ENCODE measurements at places on chromosomes 12 and 14.
A peak's percentile ranks its signal among the peaks of the same experiment; 100 is the strongest.

- DNase-seq = no peak
These were observed 22.5 kb upstream of the C14orf180 start for GRCh38 chr14:104557086-104557485.

GRCh38 chr12:78293059-78293686 is 462.5 kb downstream of the NAV3 start:
- DNase-seq = no peak

DNA sequence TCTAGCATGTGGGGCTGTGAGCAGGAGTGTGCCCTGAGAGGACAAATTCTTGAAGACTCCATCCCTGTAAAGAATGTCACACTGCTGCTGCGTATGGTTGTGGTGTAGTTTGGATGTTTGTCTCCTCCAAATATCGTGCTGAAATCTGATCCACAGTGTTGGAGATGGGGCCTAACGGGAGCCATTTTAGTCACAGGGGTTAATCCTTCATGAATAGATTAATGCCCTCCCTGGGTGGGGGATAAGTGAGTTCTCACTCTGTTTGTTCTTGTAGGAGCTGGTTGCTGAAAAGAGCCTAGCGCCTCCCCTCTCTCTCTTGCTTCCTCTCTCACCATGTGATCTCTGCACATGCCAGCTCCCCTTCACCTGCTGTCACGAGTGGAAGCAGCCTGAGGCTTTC is 94.5 kb upstream of the VASH1 start:
- DNase-seq = no peak

DNA sequence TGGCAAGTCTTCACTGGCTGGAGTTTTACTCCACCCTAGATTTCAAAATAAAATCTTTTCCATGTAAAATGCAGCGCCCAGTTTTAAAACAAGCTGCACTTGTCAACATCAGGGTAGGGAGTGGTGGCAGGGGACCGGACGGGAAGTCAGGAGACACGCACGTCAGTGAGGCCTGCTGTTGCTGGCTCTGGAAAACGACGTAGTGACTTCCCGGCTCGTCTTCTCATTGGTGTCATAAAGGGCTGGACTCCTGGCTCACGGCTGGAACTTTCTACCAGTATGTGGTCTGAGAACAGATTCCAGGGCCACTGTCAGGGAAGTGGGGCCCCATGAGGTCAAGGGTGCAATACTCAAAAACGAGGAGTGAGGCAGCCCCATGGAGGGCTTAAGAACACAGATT is 64.2 kb upstream of the FOXN3 start:
- DNase-seq = no peak

DNA sequence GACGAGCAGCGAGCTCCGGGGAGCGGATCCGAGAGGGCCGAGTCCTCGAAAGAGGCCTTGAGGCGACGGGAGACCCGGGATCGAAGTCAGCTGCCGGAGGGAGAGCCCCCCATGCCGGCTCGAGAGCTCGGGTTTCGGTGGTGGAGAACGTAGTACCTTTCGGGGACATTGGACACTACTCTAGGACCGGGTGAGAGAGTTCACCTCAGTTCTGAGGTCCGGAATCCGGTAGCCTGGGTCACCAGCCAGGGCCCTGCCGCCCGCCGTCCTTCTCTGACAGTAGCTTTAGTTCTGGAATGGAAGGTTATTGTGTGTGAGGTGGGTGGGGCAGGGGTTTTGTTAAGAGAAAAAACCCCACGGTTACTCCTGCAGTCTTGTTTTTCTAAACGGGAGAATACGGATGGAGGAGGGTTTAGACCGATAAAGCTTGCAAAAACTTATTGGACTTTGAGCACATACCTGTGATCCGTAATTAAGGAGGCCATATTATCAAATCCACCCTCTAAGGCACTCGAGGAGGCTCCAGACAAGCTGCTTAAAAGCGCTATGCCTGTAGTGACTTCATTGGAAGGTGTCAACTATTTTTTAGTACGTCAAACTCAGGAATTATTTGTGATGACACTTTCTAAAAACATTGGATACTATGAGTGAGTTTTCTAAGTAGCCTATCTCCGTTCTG is 765 bp downstream of the SCYL2 start:
- no peak for DNase-seq

DNA sequence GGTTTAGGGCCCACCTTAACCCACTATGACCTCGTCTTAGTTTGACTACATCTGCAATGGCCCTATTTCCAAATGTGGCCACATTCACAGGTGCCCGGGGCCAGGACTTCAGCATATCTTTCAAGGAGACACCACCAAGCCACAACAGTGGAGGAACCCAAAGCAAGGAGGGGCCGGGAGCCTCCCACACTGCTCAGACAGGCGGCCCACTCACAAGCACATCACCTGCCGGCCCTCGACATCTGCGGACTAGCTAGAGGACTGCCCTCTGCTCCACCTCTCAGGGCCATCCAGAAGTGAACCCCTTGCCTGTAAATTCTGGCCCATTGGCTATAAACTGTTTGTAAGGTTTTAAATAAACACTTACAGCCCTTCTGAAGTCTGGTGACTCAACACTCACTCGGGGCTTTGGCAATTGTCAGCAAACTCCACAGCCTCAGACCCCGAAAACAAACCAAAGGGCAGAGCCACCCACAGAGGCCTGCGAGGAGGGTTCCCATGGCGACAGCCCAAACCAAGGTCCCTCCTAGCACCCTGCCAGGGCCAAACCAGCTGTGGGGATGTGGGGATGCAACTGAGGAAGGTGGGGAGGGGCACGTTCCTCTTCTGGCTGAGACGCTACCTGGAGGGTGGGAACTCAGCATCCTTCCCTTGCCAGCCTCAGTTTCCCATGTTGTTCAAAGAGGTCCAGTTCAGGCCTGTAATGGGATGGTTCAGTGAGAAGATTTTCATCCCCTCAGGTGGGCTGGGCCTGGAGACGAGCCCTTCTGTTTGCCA is 95.8 kb downstream of the DICER1 start:
- DNase-seq = no peak

DNA sequence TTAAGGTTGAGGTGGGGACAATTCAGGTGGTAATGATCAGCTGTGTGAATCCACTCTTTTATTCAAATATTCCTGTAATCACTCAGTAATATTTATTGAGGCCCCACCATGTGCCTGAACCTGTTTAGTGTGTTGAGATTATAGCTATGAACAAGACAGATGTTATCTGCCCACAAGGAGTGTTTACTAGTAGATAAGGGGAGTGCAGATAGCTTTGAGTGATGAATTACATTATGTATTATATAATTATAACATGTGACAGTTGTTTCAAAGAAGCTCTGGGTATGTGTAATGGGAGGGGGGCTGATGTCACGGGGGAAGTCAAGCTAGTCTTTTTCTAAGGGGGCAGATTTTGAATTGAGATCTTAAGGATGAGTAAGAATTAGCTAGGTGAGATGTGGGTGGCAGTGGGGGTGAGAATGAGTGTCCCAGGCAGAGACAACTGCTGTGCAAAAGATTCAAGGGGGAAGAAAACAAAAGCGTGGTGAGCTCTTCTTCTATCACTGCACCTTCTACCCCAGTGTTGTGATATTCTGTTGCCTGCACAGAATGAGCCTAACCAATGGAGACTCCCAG is 21.3 kb upstream of the SRRM4 start:
- DNase-seq = no peak

DNA sequence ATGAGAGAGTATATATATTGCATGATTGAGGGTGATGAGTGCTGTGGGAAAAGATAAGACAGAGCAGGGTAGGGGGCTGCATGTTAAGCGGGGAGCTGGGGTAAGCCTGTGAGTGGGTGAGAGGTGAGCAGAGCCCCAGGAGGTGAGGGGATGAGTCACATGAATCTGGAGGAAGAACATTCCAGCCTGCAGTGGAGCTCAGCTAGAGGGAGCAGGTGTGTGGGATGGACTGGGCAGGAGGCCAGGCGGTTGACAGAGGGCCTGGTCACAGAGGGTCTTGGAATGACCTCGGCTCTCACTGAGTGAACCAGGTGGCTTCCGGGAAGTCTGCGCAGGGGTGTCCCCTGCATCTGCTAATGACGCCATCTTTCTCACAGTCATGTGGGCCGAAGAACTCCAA is 44.4 kb downstream of the GIT2 start:
- peak; percentile 72 for DNase-seq

DNA sequence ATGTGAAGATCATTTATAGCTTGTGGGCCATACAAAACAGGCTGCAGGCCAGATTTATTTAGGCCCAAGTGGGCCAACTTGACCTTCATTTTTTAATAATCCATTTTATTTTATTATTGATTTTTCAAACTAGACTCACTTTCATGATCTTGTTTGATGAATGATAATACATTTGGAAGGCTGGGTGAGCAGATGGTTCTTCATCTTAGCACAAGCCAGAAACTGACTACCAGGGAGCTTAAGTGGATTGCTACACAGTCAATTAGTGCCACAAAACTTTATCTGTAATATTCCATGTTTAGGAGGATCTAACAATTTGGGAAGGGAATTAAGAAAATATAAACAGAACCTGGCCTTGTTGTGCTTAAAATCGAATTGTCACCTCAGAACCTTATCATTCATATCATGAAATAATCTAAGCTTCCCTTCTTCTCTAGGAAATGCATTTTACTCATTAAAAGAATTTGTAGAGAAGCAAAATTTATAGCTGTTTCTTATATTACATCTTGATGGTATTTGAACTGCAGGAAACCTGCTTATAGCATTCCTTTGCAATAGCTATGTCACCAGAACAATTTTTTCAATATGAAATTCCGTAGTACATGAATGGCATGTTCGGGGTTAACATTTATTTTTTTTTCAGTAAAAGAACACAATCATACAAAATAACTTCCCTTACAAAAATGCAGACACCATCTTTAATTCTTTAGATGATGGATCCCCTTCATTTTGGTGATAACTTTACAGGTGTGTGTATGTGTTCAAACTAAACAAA is 62.0 kb upstream of the CSRP2 start:
- DNase-seq = no peak

DNA sequence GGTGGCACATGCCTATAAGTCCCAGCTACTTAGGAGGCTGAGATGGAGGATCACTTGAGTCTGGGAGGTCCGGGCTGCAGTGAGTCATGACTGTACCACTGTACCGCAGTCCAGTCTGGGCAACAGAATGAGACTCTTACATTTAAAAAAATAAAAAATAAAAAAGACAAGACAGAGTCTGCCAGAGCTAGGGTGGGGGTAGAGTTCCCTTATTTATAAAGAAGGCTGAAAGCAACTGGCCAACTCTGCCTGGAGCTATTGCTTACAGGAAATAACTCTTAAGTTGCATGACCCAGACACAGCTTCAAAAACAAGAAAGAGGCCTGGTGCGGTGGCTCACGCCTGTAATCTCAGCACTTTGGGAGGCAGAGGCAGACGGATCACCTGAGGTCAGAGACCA is 31.5 kb downstream of the NUMB start:
- no peak for DNase-seq

DNA sequence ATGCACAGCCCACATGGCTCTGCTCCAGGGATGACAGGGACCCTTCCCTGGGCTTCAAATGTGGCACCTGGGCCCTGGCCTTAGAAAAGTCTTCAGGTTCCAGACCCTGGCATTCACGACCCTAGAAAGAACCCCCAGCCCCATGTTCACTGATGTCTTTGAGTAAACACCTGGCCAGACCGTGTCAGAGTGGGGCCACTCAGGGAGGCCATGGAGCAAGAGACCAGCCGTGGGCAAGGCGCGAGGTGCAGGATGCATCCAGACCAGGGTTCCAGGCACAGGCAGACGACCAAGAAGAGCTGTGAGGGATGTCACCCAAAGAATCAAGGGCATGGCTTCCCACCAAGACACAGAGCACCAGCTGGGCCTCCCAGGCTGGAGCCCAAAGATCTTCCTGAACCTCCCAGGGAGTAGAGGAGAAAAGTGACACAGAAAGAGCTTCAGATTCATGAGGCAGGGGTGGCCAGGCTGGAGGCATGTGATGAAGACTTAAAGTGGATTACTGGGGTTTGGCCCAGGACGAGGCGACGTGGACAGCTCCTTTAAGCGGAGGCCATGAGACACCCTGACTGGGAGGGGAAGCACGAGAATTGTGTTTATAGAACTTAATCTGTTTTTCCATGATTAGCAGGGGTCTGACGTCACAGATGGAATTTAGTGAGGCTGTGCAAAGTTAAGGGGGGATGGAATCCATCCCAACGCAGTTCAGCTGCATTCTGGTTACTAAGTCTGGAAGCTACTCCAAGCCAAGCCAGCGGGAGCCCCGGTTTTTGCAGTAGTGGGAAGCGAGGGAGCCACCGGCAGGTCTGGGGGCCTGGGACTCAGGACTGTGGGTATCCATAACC is 61.6 kb downstream of the ARL6IP4 start:
- DNase-seq = no peak

GRCh38 chr14:44720707-44721106 is 213.6 kb upstream of the FSCB start:
- no peak for DNase-seq

DNA sequence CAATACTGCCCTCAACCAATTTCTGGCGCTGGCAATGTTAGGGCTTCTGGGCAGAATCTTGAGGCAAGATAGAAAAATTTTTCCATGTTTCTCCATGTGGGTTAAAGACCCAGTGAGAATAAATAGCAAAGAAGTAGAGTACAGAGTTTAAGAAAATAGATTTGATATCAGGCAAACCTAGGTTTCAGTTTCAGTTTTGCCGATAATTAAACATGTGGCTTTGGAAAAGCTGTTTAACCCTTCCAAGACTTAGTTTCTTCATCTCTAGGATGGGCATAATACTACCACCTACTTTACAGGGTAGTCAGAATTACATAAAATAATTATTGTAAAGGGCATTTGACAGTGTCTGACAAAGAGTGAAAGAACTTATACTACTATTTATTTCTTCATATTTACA is 360.4 kb downstream of the PCNX1 start:
- no peak for DNase-seq

GRCh38 chr14:32010604-32011125 is 66.4 kb upstream of the ARHGAP5 start:
- DNase-seq = no peak

GRCh38 chr12:52010152-52010622 is 3.4 kb downstream of the TAMALIN start:
- DNase-seq = no peak

GRCh38 chr12:106715582-106715981 is 58.9 kb upstream of the RIC8B start:
- DNase-seq = no peak

DNA sequence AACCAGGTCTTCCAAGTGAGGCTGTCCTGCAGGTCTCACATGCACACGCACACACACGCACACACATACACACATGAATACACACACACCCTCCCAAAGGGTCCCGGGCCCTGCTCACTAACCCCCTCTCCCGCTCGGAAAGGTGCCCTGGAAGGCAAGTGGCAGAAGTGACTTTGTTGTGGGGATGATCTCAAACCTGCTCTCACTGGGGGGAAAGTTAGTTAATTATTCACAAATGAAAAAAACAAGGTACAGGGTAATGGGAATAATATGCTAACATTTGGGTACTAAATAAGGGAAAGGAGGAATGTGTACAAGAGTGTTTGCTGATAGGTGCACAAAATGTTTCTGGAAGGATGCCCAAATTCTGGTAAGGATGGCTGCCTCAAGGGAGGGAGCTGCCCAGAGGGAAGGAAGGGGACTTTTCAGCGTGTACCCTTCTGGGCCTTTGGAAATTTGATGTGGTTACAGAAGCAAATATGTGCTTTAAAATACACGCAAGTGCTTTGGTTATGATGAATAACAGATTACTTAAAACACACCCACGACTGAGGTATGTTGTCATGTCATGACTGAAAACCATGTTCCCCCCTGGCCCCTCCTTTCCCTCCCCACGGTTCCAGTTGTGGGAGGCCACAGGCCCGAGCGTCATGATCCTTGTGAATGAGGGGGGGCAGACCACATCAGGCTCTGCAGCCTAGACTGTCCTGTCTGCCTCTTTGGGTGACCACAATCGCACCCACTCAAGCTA is 43.3 kb upstream of the PLEKHG6 start:
- DNase-seq = no peak

Data from RWPE2 (cell line).